ENCODE measurements at places on chromosomes 16 and 17.

GRCh38 chr17:37106049-37106448 is 157.3 kb downstream of the AATF start:
- DNase-seq: no peak

GRCh38 chr17:61480414-61480807 is 28.2 kb downstream of the TBX4 start:
- DNase-seq: no peak

- DNase-seq: peak; percentile 9
Observed at GRCh38 chr16:47018223-47018891, 44.9 kb upstream of the DNAJA2 start.

DNA sequence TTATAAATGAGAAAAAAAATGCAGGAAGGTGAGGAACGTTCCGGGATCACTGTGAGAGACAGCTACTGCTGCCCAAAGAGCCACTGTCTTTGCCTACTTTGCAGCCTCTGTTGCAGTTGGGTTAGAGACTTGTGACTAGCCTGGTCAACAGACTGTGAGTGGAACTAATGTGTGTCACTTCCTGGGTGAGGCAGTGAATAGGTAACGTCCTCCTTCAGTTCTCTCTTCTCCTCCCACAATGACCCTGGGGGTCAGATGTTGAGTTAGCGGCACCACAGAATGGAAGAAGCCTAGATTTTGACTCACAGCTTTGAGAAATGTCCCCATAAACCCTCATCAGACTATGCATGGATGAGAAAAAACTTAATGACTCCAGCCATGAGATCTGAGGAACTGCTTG is 5.2 kb downstream of the C16orf46 start:
- no peak for DNase-seq

DNA sequence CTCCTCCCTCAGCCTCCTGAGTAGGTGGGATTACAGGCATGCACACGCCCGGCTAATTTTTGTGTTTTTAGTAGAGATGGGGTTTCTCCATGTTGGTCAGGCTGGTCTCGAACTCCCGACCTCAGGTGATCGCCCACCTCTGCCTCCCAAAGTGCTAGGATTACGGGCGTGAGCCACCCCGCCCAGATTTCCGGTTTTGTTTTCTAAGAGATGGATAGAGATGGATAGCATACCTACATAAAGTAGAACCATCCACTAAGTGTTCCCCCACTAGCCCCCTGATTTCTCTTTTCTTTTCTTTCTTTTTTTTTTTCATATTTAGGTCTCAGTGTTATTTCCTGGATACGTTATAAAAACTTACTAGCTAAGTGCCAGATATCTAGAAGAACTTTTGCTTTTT is 2.0 kb downstream of the WSB1 start:
- no peak for DNase-seq

DNA sequence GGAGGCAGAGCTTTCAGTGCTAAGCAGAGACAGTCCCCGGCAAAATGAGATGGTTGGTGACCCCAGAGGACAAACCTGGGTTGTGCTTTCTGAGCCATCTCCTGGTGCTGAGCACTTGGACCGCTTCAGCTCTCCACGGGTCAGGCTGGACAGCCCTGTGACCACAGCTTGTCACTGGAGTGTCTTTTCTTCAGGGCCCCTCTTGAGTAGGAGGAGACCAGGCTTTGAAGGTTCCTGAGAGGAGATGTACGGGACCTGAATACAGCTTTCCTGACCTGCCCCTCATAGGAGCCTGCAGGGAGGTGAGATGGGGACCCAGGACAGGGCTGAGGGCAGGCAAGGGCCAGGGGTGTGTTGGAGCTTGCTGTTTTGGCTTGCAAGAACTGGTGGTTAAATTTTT is 17.8 kb upstream of the ADGRG1 start:
- no peak for DNase-seq

DNA sequence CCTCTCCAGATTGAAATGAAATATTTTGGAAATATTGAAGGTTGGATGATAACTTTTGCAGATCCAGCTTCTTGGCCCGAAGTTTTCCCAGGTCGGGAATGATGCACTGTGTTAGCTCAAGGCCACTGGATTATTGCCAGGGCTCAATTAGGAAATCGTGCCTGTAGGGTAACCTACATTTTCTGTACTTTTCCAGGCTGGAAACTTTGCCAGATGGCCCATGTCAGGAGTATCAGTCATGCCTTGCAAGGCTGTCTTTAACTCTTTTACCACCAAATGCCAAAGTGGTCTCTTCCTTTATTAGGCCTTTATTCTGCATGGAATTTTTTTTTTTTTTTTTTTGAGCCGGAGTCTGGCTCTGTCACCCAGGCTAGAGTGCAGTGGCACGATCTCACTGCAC is 8.9 kb upstream of the SEC14L1 start:
- no peak for DNase-seq

- DNase-seq: peak; percentile 60
Observed at GRCh38 chr16:67546761-67547422, 15.4 kb upstream of the CTCF start.

DNA sequence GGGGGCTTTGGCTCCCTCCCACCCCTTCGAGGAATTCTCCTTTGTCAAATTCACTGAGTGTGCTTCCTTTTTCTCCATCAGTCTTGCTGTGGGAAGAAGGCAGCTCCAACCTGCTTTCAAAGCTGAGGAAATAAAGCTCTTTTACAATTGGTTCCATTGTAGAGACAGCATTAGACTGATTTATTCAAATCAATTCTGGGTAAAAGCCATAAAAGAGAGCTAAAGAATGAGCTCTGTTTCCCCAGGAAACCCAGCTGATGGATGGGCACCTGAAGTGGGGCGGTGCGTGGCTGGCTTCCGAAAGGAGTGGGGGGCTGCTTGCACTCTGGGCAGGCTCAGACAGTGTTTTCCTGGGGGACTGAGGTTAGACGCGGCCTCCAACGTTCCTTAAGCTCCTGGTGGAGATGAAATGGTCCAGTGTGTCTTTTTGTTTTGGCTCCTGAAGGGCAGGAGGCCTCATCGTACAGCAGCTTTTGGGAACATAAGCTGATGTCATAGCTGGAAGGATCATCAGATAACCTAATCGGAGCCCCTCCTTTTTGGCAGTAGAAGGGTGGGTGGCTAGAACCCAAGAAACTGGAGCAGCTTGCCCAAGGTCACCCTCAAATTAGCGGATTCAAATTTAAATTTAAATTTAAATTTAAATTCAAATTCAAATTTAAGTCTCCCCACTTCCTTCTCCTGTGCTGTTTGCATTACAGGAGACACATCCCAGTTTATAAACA is 128.5 kb upstream of the EEF2KMT start:
- DNase-seq: no peak

- no peak for DNase-seq
Observed at GRCh38 chr17:41919165-41919817, 540 bp upstream of the ACLY start.

- DNase-seq: no peak
Observed at GRCh38 chr17:80527016-80527645, 17.5 kb upstream of the RPTOR start.

DNA sequence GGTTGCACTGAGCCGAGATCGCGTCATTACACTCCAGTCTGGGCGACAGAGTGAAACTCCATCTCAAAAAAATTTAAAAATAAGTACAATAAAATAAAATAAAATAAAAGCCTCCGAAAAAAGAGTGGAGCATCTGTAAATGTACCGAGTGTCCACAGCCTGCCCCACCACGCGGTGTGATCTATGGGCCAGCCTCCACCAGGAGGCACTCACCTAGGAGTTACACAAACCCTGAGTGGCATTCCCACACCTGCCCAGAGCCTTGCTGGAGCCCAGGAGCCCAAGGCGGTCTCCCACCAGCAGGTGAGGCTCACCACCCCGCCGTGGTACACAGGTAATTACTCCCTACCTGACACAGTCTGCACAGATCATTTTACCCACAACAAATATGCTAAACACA is 183.2 kb downstream of the ZNF423 start:
- no peak for DNase-seq

Data from hematopoietic multipotent progenitor cell treated with erythropoietin and hydrocortisone succinate and interleukin-3 and kit ligand, for 8 days (in vitro differentiated cells).